ENCODE measurements at places on chromosomes 5 and 9. TPM values are rescaled to one million over a fixed set of nuclear protein-coding genes. Genes with fewer than 3 reads are reported as not detected.

Gene LHX2
- total RNA-seq = 0.24 TPM

DNA sequence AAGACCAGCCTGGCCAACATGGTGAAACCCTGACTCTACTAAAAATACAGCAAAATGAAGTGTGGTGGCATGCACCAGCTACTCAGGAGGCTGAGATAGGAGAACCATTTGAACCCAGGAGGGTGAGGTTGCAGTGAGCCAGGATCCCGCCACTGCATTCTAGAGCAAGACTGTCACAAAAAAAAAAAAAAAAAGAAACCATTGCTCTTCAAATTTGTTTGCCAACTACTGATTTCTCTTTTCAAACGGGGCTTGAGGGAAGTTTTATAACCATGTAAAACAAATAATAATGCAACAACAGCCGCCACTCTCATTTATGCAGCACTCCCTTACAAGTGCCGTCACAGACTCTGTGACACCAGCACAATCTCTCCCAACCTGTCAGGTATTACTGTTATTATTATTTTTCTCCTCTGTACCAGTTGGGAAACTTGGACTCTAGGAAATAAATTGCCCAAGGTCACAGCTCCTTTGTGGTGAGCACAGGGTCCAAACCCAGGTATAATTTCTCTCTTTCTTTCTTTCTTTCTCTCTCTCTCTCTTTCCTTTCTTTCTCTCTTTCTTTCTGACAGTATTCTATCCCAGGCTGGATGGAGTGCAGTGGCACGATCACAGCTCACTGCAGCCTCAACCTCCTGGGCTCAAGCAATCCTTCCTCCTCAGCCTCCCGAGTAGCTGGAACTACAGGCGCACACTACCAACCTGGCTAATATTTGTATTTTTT lies 25.4 kb downstream of the SERINC5 start:
- no peak overlapping the region for H3K4me3 ChIP-seq
- H3K36me3 ChIP-seq = peaks cover 7% of the 10 kb centered on the region
- no peaks in the 10 kb centered on the region for H3K27me3 ChIP-seq
- H3K27ac ChIP-seq = peak overlapping the region; percentile 80

DNA sequence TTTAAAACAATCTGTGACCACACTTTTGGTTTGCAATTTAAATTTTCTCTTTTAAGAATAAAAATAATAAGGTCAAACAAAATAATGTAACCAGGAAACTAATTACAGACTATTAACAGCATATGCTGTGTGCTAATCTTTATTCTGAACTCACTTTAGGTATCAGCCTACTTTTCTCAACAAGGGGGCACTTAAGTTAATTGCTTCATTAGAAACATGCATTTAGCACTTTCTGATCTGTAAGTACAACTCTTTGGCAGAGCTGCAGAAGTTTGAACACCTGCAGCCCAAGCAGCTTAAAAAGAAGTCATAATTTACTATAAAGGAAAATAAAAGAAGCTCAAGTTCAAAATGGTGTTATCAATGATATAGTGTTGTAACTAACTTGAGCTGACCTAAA lies 21.7 kb downstream of the XRCC4 start:
- no peak overlapping the region for H3K27ac ChIP-seq
- peaks cover 2% of the 10 kb centered on the region for H3K27me3 ChIP-seq
- peaks cover 47% of the 10 kb centered on the region for H3K4me1 ChIP-seq
- H3K4me3 ChIP-seq = no peak overlapping the region
- H3K36me3 ChIP-seq = peaks cover 5% of the 10 kb centered on the region
- no peak for DNase-seq

GRCh38 chr9:35757226-35757891 lies 3.3 kb upstream of the MSMP start:
- H3K4me3 ChIP-seq = peak overlapping the region; percentile 97
- no peaks in the 10 kb centered on the region for H3K27me3 ChIP-seq
- DNase-seq = peak; percentile 44

- no peaks in the 10 kb centered on the region for H3K36me3 ChIP-seq
- H3K4me3 ChIP-seq = no peak overlapping the region
- no peak overlapping the region for H3K27ac ChIP-seq
- DNase-seq = no peak
- peaks cover 81% of the 10 kb centered on the region for H3K27me3 ChIP-seq
Measured at GRCh38 chr9:21265421-21266189, 25.8 kb upstream of the IFNA14 start.

GRCh38 chr5:71695595-71695994 lies 23.5 kb upstream of the CARTPT start:
- no peak overlapping the region for H3K27ac ChIP-seq
- no peak overlapping the region for H3K4me3 ChIP-seq
- H3K4me1 ChIP-seq = peaks cover 14% of the 10 kb centered on the region
- no peaks in the 10 kb centered on the region for H3K36me3 ChIP-seq

DNA sequence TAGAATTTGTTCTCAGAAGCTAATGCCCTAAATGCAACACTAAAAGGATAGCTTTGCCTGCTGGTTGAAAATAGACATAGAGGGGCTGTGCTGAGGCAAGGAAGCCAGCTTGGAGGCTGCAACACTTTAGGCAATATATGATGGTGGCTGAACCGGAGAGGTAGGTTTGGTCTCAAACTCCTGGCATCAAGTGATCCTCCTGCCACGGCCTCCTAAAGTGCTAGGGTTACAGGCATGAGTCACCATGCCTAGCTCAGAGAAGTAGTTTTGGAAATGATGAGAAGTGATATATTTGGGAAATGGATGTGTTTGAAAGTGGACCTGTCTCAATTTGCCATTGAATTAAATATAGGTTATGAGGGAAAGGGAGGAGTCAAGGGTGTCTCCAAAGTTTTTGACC lies 10.0 kb downstream of the DUSP1 start:
- H3K4me3 ChIP-seq = no peak overlapping the region
- peaks cover 14% of the 10 kb centered on the region for H3K4me1 ChIP-seq
- peaks cover 14% of the 10 kb centered on the region for H3K27me3 ChIP-seq
- no peaks in the 10 kb centered on the region for H3K36me3 ChIP-seq

DNA sequence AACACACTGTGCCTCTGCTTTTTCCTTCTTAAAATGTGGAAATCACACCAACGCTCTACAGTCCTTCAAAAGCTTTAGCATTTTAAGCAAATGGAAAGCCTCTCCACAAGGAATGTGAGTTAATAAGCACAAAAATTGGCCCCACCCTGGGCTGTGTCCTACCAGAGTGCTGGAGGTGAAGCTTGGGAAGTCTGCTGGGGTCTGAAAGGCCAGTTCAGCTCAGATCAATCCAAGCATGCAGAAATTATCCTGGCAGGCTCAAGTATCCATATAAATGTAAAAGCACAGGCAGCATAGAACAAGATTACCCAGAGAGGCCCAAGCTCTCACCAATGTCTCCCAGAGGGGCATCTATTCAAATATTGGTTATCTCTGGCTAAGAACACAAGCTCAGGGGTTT lies 98.5 kb downstream of the ESM1 start:
- no peak for DNase-seq
- no peaks in the 10 kb centered on the region for H3K36me3 ChIP-seq
- peaks cover 44% of the 10 kb centered on the region for H3K27me3 ChIP-seq
- H3K27ac ChIP-seq = no peak overlapping the region
- H3K4me3 ChIP-seq = no peak overlapping the region
- H3K4me1 ChIP-seq = peaks cover 17% of the 10 kb centered on the region

DNA sequence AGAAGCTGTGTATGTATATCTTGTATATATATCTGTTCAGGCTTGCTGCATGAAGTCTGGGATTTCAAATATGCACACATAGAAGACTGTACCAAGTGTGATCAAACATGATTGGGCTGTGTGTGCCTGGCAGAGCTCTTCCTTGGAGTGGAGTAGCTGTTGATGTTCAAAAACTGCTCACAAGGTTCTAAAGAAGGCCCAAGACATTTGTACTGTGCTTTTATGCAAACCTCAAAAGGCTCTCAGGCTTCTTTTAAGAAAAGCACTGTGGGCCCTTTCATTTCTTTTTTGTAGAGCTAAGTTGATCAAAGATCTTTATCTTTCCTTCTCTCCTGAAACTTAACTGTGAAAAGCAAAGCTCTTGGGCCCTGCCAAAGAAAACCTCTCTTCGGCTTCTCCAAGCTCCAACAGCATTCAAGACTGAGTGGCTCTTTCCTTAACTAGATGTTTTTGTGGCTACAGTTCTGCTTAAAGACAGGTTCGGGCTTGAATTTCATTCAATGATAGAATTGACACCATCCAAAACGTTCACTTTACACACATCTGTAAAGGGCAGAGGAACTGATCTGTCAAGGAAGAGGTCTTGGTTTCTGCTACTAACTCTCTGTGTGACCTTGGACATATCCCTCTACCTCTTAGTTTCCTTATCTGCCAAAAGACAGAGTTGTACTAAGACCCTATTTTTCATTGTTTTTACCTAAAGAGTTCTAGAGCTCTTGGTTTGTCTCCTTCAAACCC lies 105.8 kb upstream of the IL6ST start:
- no peaks in the 10 kb centered on the region for H3K27me3 ChIP-seq
- DNase-seq = no peak
- no peak overlapping the region for H3K4me3 ChIP-seq
- H3K36me3 ChIP-seq = no peaks in the 10 kb centered on the region

GRCh38 chr5:89850513-89850865 lies 559.1 kb downstream of the CETN3 start:
- peaks cover 6% of the 10 kb centered on the region for H3K4me1 ChIP-seq
- no peak overlapping the region for H3K27ac ChIP-seq
- no peak for DNase-seq
- no peaks in the 10 kb centered on the region for H3K36me3 ChIP-seq
- H3K27me3 ChIP-seq = no peaks in the 10 kb centered on the region

DNA sequence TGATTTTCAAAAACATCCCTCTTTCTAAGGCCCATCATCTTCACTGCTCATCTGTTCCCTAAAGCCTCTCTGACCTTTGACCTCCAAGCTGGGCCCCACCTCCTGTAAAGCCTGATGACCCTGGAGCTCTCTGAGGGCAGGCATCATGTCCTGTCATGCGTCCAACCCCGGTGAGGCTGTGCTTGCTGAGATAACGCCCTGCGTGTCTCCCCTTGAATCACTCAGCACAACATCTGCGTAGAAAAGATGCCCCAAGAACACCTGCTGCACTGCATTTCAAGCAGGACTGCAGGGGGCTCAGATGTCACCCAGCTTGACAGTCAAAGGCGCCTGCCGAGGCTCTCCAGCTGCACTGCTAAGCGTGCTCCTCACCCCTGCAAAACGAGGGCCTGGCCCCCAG lies 78.0 kb downstream of the OTULIN start:
- no peaks in the 10 kb centered on the region for H3K27me3 ChIP-seq
- no peak overlapping the region for H3K27ac ChIP-seq
- no peak for DNase-seq
- H3K36me3 ChIP-seq = peaks cover 12% of the 10 kb centered on the region
- peaks cover 4% of the 10 kb centered on the region for H3K4me1 ChIP-seq

- H3K4me1 ChIP-seq = no peaks in the 10 kb centered on the region
- H3K27ac ChIP-seq = no peak overlapping the region
- no peaks in the 10 kb centered on the region for H3K27me3 ChIP-seq
- H3K4me3 ChIP-seq = no peak overlapping the region
Measured at GRCh38 chr9:75369989-75370388, 281.7 kb downstream of the OSTF1 start.

DNA sequence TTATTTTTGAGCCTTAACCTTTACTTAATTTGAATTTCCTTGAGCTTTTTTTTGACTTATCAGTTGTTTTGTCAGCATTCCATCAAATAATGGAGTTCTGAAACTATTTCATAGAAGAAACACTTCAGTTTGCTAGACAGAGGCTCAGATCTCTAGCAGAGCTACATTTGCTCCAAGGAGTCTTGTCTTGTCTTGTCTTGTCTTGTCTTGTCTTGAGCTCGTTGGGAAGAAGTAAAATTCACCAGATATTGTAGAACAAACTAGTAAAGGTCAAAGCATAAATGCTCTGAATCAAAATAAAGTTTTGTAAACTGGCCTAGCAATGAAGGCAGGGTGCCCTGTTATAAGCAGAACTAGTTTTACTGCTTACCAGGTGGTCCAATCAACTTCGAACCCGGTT lies 33.5 kb downstream of the RAB24 start:
- no peaks in the 10 kb centered on the region for H3K27me3 ChIP-seq
- no peak for DNase-seq
- H3K27ac ChIP-seq = no peak overlapping the region

- no peak for DNase-seq
- peaks cover 3% of the 10 kb centered on the region for H3K36me3 ChIP-seq
- peaks cover 1% of the 10 kb centered on the region for H3K4me1 ChIP-seq
Measured at GRCh38 chr5:42992088-42992879, 47.8 kb downstream of the ANXA2R start.

DNA sequence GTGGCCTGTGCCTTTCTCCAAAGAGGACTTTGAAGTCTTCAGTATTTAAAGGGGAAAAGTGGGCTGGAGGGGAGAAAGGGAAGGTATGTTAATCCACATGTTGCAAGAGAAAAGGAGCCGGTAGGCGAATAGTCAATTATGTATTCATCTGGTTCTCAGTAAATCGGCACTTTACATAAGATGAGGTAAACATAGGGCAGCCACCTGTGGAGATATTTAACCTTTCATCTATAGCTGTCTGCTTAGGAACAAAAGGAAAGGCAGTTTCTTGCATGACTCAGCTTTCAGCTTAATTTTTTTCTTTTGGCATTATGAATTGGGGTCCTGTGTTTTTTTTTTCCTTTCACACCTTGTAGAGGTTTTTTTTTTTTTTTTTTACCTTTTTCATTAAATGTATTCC lies 42.2 kb downstream of the FGD3 start:
- peaks cover 34% of the 10 kb centered on the region for H3K36me3 ChIP-seq
- peaks cover 6% of the 10 kb centered on the region for H3K4me1 ChIP-seq
- H3K4me3 ChIP-seq = no peak overlapping the region

- no peak overlapping the region for H3K4me3 ChIP-seq
- H3K27ac ChIP-seq = no peak overlapping the region
- no peaks in the 10 kb centered on the region for H3K4me1 ChIP-seq
- no peaks in the 10 kb centered on the region for H3K27me3 ChIP-seq
- no peaks in the 10 kb centered on the region for H3K36me3 ChIP-seq
- DNase-seq = no peak
Measured at GRCh38 chr5:143442385-143442784, 38.9 kb upstream of the NR3C1 start.

- H3K27ac ChIP-seq = no peak overlapping the region
- H3K27me3 ChIP-seq = no peaks in the 10 kb centered on the region
- H3K4me1 ChIP-seq = no peaks in the 10 kb centered on the region
- no peak overlapping the region for H3K4me3 ChIP-seq
- no peak for DNase-seq
Measured at GRCh38 chr5:95075111-95075510, 209.8 kb downstream of the MCTP1 start.

DNA sequence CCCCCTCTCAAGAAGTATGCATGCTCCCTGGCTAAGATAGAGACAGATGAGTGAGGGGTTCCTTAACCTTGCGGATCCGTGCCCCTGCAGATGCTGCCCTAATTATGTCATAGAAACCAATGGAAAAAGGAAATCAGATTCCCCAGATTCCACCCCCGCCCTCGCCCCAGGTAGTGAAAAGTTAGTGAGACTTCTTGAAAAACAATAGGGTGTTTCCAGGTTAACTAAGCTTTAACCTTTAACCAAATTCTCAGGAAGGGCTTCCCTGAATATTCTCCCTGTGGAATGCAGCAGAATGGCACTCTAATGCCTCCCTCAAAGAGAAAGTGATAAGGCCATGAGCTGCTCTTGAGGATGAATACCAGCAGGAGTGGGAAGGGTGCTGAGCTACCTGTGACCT lies 116.0 kb upstream of the RANBP3L start:
- H3K4me1 ChIP-seq = peaks cover 14% of the 10 kb centered on the region
- no peak overlapping the region for H3K4me3 ChIP-seq
- H3K27ac ChIP-seq = no peak overlapping the region
- peaks cover 5% of the 10 kb centered on the region for H3K27me3 ChIP-seq
- no peak for DNase-seq

All from progenitor cell of endocrine pancreas (in vitro differentiated cells).